Heart right ventricle (tissue), 16 donors: ENCODE measurements at places on chromosomes 13 and 19. TPM values are rescaled to one million over a fixed set of nuclear protein-coding genes. Genes with fewer than 3 reads are reported as not detected.

Gene SHANK1
- 1.5 TPM for total RNA-seq

Gene HSH2D
- 0.32 TPM for total RNA-seq

Gene OR10H2
- total RNA-seq, result not detected

Gene EXOC3L2
- 1.4 TPM for total RNA-seq

Gene GNA15
- 1.5 TPM for total RNA-seq

DNA sequence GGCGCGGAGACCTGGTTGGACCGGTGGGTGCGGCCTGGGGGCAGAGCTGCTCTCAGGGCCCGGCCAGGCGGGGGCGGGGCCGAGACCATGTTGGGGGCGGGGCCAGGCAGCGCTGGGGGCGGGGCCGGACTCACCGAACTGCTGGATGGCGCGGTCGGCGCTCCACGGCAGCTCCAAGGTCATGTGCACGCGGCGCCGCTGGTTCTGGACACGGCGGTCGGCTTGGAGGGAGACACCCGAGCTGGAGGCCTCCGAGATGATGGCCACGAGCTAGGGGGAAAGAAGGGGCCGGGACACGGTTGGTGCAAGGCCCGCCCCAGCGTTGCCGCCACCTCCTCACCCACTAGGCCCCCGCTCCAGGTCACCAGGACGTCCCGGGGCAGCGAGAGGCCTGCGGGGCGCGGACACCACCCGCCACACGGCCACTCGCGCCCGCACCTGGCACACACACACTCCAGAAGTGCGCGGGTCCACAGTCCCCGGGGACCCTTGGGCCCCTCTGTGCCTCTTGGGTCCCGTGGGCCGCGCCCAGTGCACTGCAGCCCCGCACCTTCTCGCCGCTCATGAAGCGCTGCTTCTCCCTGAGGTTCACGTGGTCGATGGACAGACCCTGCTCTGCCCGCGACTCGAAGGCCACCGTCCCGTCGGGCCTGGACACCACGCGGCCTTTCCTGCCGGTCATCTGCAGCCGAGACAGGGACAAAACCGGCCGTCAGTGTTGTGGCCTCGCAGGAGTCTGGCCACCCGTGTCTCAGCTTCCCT is 8.7 kb downstream of the GPX4 start:
- no peak for DNase-seq

DNA sequence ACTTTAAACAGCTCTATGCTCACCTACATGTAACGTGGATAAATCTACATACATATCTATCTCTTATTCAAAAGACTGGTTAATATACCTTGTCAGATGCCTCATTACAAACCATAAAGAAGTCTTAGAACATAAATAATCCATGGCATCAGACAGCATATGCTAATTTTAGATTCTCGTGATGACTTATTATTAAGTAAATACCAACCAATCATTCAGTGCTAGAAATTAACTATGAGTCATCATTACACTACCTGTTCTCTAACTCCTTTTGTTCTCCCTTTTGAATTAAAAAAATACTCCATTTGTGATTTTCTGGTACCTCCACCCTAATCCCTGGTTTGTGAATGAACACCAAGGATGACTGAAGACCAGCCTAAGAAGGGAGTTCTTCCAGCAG is 754.3 kb upstream of the ARGLU1 start:
- DNase-seq, result no peak

- DNase-seq, result no peak
These were observed 9.5 kb downstream of the RUBCNL start for GRCh38 chr13:46377554-46377953.

- no peak for DNase-seq
These were observed 107.2 kb downstream of the UQCRFS1 start for GRCh38 chr19:29105629-29106292.

DNA sequence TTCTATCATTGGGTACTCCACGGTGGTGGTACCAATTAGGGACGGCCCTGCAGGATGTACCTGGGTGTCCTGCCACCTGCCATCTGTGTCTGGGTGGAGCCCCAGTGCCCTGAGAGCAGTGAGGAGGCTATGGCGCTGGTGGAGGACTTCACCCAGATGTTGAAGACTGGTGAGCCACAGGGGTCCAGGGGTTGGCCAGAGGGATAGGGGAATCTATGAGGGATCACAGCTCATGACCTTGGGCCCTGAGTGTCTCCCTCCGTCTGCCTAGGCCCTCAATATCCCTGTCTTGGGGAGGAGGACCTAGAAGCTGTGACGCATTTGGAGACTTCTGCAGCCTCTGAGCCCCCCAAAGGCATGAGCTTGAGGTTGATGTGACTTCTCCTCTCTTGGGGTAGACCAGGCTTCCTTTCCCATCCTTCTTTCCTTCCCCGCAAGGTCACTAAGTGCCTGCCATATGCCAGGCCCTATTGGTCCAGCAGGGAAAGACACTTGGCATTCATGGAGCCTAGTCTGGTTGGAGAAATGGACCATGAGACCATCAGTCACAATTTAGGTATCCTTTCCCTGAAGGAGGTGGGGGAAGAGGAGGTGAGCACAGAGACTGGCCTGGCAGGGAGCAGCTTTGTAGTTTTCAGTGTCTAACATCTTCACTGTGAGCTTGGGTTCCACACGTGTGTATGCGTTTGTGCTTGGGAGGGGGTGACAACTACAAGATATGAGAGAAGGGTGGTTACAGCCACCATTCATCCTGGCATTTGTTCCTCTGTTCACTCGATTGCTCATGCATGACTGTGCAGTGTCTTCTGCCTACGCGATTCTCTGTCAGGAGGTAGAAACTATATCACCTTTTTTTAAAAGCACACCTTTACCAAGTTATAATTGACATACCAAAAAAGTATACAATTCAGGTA is 5.1 kb upstream of the MZF1 start:
- DNase-seq, result no peak
